ENCODE measurements at places on chromosomes 1 and 21.

- no peak for DNase-seq
Measured at GRCh38 chr1:41745022-41745421, 173.7 kb downstream of the HIVEP3 start.

DNA sequence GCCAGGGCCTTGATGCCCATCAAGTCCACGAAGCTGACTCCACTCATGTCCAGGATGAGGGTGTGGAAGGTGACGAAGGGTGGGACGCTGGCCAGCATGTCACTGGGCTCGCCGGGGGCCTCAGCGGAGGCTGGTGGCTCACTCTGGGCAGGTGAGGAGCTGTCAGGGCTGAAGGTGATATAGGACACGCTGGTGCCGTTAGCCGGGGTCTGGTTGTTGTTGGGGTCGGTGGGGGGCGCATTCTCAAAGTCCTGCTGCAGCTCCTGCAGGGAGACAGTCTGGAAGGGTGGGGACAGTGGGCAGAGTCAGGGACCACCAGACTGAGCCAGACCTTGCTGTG is 21.7 kb downstream of the SLC26A9 start:
- no peak for DNase-seq

DNA sequence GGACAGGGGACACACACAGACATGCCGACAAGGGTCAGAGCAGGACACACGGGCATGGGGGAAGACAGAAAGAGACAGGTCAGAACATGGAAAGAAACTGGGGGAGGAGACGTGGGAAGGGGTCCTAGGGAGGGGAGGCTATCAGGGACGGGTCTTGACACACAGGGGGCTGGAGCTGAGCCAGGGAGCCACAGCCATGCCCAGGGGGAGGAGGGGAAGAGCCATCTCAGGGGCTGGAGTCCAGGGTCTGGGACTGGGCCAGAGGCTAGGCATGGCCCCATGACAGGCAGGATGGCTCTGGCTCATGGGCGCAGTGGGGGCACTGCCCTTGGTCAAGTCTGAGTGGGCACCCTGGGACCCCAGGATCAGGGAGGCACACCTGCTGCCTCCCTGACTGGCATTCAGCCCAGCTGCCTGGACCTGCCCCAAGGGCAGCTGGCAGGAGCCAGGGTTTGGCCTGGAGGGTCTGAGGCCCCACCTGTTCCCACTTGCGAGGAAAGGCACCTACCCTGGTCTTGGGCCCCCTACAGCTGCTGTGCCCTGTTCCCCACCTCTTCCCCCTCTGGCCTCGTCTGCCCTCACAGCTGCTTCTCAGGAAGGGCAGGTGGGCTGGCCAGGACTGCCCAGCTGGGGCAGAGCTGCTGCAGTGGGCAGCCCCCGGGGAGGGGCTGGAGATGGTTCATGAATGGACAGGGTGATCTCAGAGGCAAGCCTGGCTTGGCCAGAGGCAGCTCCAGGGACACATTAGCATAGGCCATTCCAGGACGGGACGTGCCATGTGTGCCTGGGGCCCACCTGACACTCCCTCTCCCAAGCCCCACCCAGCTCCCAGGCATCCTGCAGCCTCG is 42.9 kb downstream of the HSPG2 start:
- no peak for DNase-seq

DNA sequence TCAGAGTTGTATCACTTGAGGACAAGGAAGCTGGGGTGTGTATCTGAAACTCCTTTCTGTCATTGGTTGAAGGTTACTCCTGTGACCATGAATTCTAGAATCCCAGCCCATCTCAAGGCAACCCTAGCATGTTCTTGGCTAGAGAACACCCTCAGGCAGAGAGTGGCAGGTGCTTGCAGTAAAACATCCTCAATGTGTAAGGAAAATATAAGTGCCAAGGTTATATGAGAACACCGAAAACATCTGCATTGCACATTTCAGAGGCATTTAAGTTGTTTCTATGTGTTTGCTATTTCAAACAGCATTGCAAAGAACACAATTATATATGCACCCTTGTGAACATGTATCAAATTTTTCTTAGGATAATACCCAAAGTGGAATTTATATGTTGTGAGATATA is 471.9 kb downstream of the USP25 start:
- no peak for DNase-seq

DNA sequence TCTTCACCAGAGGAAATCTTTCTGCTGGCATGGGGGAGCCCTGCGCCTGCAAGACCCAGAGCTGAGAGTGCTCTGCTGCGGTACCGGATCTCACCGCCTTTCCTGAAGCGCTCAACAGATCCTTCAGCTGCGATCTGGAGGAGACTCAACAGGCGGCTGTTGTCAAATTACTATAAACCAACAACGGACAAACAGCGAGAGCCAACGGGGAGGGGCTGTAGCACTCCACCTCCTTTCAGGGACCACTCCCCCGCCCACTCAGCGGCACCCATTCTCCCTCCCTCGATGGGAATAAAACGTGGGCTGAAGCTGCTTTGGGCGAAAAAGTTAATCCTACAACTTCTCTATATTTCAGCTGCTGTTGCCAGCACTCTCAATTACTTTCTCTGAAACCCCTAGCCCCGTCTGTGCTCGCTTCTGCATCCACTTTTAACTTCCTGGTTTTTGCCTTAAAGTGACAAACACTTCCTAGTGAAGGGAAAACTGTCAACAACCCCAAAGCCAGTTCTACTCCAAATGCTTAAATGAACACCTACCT is at the start of gene FMO5:
FMO5 (minus strand) TSS at position 147 of the 538 bp plus-strand sequence. CDS start 310 bp downstream, outside the sequence.
- peak; percentile 52 for DNase-seq

- DNase-seq = no peak
Measured at GRCh38 chr1:14735841-14736240, 137.4 kb downstream of the KAZN start.

DNA sequence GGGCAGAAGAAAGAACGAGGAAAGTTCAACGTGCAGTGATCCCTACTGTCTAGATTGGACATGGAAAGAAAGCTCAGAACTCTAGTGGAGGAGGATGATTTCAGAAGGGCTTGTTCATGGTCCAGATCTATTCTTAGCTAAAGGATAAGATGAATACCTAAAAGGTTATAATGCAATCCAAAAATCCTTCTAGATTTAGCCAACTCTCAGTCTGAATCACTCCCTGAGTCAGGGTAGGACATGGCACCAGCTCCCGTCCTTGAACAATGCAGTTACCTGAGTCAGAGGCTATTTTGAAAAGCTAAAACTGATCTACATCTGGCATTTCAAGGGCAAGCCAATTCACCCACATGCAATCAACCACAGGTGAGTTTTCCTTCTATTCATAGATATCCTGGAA is 38.8 kb upstream of the HIVEP3 start:
- DNase-seq = no peak

- DNase-seq = peak; percentile 72
Measured at GRCh38 chr1:39539252-39539790, 37.3 kb downstream of the PABPC4 start.

DNA sequence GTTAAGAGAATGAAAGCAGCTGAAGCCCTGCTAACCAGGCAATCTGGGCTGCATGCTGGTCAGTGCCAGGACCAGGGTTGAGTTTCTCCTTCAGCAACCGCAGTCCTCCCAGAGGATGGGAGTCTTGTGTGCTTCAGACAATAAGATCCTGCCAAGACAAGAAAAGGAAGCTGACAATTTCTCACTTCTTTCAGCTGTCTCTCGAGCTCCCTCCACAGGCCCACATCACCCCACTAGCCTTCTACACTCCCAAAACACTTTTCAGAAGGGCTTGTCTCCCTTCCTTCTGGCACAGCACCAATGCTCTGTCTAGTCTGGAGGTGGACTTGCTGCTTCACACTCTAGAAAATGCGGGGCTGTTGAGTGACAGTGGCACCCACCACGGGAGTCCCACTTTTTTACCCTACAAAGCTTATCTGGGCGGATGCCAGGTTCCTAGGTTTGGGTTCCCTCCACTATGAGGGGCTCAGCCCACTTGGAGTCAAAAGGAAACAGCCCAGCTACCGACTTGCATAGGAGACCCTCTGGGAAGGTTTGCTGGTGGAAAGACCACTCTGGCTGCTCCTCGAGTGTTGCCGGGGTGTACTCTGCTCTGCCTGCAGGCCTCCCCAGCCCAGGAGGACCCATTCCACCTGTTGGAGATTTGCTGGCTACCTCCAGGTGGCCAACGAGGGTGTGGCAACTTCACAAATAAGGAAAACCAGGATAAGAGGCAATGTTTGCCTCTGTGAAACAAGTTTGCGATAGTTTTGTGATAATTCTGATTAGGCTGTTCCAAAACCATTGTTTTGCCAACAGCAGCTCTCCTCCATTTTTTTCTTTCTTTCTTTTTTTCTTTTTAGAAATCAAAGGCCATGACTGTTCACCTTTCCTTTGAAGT is 68.9 kb downstream of the TENT5C start:
- DNase-seq = peak; percentile 44

DNA sequence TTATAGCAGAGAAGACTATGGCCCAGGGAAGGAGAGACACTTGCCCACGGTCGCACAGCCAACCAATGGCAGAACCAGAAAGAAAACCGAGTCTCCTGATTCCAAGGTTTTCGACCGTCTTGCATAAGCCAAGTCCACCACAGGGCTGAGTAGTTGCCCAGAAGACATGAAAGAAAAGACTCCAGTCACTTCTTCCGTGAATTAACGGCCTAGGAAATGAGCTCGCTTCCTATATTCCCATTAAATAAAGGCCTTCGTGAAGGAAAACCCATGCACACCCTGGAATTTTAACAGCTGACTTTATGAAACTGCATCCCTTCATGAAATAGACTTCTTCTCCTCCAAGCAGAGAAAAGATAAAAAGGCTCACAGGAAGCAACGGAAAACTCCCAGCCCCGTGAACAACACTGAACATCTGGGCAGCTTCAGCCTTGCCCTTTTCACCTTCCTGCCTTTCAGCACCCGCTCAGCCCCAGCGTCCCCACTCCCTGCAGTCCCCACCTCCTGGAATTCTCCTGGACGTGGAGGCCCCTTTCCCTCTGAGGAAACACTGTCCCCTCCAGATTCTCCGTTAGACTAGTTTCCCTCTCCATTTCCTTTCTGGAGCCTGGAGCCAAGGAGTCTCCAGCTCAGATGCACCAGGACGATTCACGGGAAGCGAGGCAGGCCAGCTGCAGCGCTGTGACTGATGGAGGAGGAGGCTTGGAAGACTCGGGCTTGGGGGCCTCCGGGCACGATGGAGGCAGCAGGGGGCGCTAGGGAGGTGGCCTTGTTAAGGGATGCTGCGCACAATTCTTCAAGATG is 2.7 kb upstream of the MYOC start:
- DNase-seq = peak; percentile 33

DNA sequence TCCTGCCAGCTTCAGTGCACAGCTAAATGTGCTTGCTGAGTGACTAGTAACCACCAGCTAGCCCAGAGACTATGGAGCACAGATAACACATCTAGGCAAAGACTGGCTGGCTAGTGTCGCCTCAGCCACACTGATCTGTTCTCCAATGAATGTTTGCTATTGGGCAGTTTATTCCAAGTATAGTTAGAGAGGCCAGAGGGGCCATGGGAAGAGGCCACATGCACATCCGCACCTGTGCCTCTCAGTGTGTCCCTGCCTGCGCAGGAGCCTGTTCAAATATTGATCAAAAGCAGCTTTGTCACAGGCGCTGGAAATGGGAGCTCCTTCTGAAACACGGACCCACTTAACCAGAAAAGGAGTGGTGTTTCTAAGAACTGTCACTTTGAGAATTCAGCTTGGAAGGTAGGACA is 51.3 kb upstream of the ATP1A1 start:
- DNase-seq = no peak

DNA sequence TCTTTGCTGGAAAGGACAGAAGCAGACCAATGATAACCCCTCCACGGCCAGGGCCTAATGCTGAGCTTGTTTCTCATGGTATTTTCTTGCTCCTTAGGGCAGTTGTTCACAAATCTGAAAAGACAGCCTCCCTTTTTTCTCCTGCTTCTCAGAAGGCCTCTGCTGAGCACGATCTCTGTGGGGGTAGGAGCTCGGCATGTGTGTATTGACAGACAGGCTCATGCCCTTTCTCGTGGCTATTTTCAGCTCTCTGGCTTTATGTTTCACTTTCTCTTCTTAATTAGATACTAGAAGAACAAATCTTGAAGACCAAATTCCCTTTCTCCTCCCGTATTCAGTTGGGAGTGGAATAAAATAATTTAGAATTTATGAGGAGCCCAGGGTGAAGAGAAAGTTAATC is 768 bp upstream of the RIIAD1 start:
- peak; percentile 70 for DNase-seq

- no peak for DNase-seq
Measured at GRCh38 chr1:225885336-225885735, 3.2 kb upstream of the TMEM63A start.

DNA sequence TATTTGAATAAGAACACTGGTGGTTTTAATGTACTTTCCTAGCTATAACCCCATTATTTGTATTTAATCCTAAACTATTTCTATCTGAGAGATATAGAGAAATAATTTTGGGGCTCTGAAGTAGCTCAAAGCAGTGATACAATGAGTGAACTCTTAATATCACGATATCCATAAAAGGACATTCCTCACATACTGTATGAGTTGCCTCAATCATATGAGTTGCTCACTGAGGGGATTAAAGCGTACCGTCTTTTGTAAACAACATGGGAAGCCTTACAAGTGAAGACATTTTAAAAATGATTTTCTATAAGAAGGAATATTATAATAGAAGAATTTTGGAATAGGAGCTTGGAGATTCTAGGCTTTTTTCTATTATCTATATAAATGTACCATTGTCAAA is 21.5 kb downstream of the BRINP3 start:
- DNase-seq = no peak

DNA sequence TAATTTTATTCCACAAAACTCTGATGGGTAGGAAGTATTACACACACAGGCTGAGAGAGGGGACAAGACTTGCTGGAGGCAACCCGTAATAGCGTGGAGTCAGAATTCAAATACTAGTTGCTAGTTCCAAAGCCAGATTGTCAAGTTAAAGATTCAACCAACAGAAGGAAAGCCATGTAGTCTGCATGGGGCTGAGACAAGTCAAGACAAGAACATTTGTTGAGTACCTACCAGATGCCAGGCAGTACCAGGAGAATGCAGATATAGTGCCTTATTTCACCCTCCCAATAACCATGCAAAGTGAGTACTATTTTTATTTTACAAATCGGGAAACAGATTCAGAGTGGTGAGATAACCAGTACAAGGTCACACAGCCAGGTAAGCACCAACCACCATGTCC is 110.4 kb upstream of the SPATA6 start:
- no peak for DNase-seq

DNA sequence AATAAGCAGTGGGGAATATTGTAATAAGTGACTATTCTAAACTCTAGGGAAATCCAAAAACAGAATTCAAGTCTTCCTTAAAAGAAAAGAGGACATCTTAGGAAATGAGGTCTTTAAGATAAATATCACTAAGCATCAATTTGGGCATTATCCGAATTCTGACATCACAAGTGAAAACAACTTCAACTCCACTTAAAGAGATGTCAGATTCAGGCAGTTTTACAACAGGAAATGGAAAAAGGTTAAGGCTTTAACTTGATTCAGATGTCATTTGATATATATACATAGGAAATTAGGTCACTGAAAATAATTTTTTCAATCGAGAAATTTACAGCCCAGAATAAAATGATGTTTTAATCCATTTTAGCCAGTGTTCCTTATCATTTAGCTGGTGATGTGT is 435.4 kb downstream of the SETD4 start:
- DNase-seq = no peak

- no peak for DNase-seq
Measured at GRCh38 chr1:39294531-39294930, 90.0 kb downstream of the MACF1 start.
